ENCODE measurements at places on chromosomes 13 and 19. TPM values are rescaled to one million over a fixed set of nuclear protein-coding genes. Genes with fewer than 3 reads are reported as not detected.

SHISA2 gene
- not detected for polyA plus RNA-seq

LYL1 gene
- polyA plus RNA-seq: 0.39 TPM

PCDH8 gene
- not detected for polyA plus RNA-seq

ZNF225 gene
- polyA plus RNA-seq: 3.7 TPM

RBM42 gene
- 131 TPM for polyA plus RNA-seq

LATS2 gene
- polyA plus RNA-seq: 7.9 TPM

ZNF57 gene
- 2.2 TPM for polyA plus RNA-seq

GRCh38 chr13:72634859-72635258 lies 92.6 kb downstream of the MZT1 start:
- no peak for DNase-seq

GRCh38 chr19:42363614-42364346 lies 26.3 kb downstream of the CNFN start:
- peak; percentile 65 for DNase-seq

- no peak for DNase-seq
These were observed 1286.4 kb downstream of the PCDH9 start for GRCh38 chr13:65943708-65944107.

- no peak for DNase-seq
These were observed 591 bp downstream of the DEDD2 start for GRCh38 chr19:42216653-42217519.

DNA sequence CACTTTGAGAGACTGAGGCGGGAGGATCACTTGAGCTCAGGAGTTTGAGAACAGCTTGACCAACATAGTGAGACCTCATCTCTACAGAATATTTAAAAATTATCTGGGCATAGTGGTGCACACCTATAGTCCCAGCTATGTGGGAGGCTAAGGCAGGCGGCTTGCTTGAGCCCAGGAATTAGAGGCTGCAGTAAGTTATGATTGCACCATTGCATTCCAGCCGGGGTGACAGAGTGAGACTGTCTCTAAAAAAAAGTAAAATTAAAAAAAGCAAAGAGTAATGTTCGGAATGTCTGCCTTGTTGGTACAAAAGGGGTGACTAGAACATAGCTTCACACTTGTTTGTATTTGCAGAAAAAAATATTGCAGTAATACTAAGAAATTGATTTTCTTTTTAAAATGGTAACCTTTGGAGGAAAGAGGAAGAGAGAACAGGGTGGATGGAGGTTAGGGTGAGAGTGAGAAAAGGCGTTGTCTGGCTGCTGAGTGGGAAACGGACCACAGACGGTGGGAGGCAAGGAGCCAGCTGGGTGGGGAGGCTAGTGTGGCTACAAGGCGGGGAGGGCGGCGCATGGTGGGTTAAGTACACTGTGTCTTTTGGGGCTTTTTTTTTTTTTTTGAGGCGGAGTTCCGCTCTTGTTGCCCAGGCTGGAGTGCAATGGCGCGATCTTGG lies 10.2 kb downstream of the PPP1R14A start:
- no peak for DNase-seq

- DNase-seq: peak; percentile 87
These were observed 83.2 kb upstream of the IRS2 start for GRCh38 chr13:109869312-109870237.

- DNase-seq: no peak
These were observed 1190.3 kb downstream of the EFNB2 start for GRCh38 chr13:105345131-105345530.

GRCh38 chr19:5717215-5717935 lies 2.6 kb downstream of the LONP1 start:
- DNase-seq: no peak

DNA sequence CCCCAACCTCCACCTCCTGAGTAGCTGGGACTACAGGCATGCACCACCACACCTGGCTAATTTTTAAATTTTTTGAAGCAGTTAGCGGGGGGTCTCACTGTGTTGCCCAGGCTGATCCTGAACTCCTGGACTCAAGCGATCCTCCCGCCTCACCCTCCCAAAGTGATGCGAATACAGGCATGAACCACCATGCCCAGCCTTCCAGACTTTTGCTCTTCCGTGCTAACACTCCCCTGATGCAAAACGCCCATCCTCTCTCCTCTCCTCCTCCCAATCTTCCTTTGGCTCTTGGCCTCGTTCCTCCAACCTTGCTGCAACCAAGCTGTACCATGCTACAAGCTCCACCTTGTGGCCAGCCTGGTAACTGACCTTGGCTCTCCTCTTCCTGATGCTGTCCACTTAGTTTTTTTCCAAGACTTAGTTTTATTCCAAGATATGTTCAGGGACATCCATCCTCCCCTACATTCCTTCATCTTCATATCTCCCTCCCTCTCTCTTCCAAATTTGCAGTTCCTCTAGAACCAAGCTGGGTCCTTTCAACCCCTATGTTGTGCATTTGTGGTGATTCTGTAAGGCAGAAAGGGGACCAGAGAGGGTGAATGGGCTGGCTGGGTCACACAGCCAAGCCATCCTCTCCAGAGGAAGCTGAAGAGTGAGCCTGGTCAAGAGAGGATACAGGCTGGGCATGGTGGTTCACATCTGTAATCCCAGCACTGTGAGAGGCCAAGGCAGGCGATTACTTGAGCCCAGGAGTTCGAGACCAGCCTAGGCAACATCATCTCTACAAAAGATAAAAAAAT lies 32.8 kb downstream of the TINCR start:
- DNase-seq: peak; percentile 59

GRCh38 chr13:105231579-105231978 lies 1303.9 kb downstream of the EFNB2 start:
- DNase-seq: no peak

- no peak for DNase-seq
These were observed 61.9 kb downstream of the MLLT1 start for GRCh38 chr19:6217752-6218334.

DNA sequence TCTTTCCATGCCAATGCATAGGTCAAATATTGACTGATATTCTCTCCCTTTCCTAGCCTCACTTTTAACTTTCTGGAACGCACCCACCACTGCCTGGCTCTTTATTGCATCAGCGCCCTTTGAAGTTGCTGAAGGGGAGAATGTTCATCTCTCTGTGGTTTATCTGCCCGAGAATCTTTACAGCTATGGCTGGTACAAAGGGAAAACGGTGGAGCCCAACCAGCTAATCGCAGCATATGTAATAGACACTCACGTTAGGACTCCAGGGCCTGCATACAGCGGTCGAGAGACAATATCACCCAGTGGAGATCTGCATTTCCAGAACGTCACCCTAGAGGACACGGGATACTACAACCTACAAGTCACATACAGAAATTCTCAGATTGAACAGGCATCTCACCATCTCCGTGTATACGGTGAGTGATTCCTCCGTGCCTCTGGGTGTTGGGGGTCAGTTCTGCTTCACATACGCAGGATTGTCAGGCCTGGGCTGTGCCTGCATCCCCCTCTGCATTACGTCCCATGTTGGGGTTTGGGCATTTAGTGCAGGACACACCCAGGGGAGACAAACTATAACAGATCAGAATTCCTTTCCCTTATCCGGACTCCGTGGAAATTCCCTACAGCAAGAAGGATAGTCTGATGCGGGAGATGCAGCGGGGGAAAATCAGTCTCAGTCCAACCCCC lies 1.3 kb downstream of the CEACAM21 start:
- no peak for DNase-seq
